ENCODE measurements at places on chromosomes 7 and 10.

DNA sequence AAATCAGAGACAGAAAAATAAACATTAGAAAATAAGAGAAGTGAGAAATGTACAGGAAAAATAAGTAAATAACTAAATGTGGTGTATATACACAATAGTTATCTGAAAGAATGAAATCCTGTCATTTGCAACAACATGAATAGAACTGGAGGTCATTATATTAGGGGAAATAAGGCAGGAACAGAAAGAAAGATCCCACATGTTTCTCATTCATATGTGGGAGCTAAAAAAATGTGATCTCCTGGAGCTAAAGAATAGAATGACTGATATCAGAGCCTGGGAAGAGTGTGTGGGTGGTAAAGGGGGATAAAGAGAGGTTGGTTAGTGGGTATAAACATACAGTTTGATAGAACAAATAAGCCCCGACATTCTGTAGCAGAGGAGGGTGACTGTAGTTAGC, 27.3 kb downstream of the PLXDC2 start:
- DNase-seq, result no peak

GRCh38 chr10:132918617-132919373, 23.6 kb downstream of the CFAP46 start:
- DNase-seq, result no peak

DNA sequence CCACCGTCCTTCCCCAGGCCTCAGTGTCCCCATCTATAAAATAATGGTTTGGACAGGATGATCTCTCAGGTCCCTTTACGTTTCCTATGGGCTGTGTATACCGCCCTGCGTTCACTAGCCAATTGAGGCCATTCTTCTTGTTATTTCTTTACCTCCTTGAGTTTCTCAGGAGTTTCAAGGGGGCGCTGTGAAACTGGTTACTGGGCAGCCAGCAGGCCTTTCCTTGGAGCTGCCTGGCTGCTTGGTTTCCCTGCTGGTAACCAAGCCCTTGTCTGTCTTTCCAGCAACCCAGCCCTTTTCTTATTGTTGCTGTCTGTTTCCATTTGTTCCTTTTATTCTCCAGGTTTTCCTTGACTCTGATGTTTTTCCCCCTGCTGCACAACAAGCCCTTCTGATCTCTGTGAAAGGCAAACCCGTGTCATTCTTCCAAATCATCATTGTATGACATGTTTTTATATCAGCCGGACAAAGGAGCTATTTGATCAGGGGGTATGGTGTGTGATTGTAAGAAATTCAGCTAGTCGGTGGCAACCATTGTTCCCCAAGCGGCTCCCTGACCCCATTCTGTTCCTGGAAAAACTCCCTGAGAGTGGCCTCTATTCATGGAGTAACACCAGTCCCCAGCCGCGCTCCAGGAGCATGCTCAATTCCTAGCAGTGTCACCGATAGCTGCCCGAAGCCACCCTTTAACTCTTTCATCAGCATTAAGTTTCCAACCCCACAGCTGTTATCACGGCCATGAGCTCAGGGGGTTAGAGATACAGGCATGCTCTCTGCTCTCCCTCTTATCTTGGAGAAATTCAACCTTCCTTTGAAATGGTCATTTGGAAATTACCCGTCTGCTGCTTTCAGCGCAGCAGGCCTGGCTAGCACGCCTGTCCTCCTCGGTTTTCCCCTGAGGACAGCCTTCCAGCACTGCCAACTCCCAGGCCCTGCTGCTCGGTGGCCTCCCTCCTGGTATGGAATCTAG, 26.6 kb downstream of the FGF8 start:
- DNase-seq, result no peak

DNA sequence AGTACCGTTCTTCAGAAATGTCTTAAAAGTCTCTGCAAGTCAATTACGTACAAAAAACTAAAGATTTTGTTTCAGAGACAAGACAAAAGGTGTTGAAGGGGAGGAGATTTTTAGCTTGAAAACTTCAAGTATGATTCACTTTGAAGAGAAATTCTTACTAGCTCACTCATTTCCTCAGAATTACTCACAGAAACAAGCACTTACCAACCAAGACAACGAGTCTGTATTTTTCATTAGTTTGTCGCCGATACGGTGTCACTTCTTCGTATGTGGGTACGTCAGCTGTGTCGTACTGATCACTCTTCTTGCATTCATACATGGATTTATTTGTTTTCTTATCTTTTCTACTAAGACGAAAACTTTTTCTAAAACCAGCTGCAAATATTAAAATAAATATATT, 90.6 kb upstream of the ODAD2 start:
- DNase-seq, result no peak

GRCh38 chr10:109215291-109216075, 707.8 kb downstream of the XPNPEP1 start:
- no peak for DNase-seq

GRCh38 chr10:15196021-15196834, 27.7 kb upstream of the NMT2 start:
- no peak for DNase-seq

DNA sequence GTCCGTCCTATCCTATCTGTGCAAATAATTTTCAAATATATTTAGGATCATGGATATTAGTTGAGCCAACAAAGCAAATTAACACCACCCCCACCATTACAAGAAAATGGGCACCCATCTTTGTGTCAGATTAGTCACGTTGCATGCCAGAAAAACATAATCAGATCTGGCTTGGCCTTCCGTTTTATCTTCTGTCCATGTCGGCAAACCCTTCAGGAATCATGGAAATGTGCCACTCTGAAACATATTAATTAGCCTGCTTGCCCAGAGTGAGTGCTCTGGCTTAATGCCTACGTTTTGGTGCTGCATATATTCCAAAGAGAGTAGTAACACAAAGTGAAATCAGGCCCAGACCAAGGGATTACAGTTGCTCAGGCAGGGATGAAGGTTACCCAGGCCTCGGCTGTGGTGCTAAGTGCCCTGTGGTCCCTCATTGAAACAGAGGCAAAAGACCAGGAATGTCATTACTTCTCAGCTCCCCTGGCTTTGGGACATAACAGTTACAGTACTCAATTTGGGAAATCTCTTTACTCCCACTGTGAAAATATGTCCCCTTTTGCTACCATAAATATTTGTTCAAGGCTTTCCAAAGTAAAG, 154.0 kb upstream of the LSM8 start:
- DNase-seq, result no peak

GRCh38 chr7:138083859-138084258, 7.6 kb downstream of the AKR1D1 start:
- DNase-seq, result no peak

DNA sequence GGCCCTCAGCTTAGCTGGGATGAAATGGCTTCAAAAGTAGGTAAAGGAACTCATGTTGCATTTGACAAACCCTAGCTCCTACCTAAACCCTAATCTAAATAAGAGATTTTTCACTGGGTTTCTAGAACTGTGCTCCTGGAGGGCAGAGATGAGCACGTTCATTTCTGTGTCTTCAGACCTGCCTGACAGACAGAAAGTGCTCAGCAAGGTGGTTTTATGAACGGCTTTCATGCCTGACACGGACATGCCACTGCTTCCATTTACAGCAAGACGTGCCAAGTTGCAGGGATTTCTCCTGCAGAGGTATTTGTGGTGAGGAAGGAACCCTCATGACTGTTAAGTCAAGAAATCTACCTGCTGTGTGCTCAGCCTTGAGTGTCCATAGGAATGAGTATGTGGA, 83.5 kb upstream of the KMT2C start:
- no peak for DNase-seq

DNA sequence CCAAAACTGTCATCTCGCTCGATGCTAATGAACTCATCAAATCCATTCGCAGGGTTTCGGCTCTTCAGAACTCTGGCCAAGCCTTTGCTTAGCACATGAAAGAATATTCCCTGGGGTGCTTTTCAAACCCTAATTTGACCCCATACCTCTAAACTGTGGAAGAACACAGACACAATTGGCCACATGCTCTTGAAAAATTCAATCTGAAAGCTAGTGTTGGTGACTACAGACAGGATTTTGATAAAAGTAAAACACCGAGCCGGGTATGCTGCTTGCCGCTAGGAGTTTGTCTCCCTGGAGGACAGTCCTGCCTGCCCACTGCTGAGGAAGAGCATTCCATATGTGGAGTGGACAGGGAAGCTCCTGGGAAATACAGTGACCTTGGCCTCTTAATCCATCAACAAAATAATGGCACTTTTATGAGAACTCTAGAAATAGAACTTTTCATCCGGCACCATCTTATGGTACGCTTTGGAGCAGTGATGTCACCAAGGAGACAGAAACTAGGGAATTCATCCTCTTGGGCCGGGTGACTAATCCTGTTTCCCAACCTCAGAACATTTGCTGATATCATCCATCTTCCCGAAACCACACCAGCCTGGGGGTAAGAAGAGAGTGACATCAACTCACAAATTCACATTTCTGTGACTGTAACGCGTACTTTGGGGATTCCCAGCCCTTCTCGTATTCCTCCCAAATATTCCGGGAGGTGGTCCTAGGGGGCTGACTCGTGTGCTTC, 34.2 kb downstream of the MTURN start:
- no peak for DNase-seq

DNA sequence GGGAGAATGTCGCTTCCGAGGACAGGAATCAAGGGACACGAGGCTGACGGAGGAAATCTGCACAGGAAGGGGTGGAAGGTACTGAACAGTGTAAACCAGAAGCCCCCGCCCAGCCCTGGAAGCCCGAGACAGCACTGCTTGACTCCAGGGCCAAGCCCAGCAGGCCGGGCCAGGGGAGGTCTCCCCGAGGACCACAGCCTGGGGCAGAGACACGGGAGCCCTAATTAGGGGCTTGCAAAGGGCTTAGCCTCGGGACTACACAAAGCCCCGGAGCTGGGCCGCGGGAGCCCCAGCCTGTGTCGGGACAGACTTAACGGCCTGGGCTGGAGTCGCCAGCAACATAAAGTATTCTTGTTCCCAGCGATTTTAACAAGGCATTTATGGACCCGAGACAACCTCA, 50.8 kb downstream of the OAT start:
- DNase-seq, result no peak

DNA sequence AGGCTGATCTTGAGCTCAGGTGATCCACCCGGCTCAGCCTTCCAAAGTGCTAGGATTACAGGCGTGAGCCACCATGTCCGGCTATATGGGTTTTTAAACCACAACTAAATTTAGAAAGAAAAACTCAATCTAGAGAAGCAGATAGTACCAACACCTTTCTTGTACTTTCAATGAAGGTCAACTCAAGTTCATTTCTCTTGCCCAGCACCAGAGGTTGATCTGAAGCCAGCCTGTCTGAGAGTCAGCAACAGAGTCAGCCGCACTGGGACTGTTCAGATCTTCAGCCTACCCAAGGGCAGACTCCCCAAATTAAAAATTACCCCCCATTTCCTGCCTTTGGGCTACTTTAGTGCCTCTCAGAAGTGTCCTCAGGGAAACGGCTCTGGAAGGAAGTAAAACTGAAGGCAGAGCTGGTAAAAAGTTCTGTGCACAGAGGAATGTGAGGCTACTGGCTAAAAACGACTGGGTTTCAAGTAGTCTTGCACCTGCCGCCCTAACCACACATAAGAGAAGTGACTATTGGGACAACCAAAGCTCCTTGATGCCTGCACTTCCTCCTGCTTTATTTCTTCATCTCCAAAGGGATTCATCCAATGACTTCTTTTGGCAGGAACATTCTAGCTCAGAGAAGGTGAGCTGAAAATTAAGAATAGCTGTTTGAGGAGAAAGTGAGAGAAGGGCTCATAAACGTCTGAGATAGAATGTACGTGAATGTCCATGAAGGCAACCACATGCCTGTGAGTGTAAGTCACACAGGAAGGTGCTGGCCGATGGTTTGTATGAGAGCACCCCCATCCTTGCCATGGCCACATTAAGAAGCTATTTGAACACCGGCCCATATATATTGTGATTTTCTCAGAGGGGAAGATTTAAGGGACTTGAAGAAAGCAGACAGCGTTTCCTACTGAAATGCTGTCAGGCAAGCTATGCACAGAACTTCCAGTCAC, 142.4 kb upstream of the PRR15 start:
- no peak for DNase-seq

- DNase-seq, result no peak
Measured at GRCh38 chr7:110898516-110898915, 192.4 kb upstream of the LRRN3 start.

DNA sequence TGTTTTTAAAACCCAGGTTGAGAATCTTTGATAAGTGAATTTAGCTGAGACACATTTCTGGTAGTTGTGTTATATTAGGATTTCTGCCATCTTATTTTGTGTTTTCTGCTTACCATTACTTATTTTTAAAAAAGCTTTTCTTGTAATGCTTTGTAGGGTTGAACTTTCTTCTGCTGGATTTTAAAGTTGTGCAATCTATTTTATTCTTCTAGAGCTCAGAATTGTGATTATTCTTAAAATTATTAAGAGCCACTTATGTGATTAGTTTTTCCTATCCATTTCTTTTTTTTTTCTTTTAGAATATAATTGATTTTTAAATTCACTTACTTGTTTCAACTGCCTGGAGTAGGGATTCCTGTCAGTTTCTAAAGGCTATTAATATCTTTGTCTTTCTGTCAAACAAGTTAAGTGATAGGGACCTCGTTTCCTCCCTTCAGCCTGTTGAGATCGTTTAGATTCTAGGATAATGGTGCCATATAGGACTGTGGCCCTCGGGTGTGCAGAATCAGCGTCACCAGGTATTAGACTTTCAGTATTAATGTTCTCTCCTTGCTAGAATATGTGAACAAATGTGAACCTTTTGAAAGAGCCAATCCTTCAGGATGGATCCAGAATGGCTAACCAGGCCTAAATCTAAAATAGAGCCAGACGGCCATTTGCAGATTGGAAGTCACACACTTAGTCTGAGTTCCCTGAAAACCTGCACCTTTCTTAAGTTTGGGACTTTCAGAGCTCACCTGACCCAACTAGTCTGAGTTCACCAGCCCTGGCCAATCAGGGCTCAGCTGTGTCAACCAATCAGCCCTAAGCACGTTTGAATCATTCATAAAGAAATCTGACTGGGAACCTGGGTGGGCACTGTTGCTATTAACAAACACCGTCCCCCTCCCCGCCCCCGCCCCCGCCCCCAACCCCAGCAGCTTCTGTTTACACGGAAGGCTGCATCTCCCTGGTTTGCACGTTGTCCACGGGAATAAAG, 26.2 kb downstream of the CUX1 start:
- no peak for DNase-seq

DNA sequence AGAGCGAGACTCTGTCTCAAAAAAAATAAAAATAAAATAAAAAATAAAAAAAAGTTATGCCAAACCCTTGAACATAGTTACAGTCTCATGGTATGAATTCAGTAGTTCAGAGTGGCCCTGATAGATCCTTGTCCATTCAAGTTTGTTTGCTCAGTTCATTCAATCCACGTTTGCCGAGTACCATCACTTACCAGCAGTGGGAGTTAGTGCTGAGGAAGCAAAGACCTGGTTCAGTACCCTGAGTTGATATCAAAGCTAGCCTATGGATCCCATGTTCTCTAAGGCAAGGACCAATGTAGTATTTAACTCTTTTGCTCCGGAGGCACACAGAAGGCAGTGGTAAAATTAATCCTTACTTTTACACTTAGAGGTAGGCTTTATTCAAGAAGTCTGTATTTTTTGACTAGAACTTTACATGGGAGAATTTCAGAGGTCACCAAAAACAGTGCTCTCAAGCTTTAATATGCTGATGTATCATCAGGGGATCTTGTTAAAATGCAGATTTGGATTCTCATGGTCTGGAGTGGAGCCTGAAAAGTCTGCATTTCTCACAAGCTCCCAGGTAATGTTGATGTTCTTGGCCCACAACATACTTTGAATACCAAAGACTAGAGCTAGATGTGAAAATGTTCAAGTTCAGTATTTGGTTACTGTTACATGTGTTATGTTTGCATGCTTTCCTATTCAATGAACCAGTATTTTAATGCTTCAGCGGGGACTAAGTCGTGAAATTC, 38.1 kb upstream of the HBP1 start:
- no peak for DNase-seq

Data from NCI-H1417 treated with DMSO at 0.1 percent for 48 hours (cell line).